ENCODE measurements at places on chromosomes 2 and 18.

DNA sequence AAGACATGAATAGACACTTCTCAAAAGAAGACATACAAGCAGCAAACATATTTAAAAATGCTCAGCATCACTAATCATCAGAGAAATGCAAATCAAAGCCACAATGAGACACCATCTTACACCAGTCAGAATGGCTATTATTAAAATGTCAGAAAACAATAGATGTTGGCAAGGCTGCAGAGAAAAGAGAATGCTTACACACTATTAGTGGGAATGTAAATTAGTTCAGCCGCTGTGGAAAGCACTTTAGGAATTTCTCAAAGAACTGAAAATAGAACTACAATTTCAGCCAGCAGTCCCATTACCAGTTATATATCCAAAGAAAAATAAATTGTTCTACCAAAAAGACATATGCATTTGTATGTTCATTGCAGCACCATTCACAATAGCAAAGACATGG lies 61.7 kb downstream of the STRADB start:
- DNase-seq = no peak

DNA sequence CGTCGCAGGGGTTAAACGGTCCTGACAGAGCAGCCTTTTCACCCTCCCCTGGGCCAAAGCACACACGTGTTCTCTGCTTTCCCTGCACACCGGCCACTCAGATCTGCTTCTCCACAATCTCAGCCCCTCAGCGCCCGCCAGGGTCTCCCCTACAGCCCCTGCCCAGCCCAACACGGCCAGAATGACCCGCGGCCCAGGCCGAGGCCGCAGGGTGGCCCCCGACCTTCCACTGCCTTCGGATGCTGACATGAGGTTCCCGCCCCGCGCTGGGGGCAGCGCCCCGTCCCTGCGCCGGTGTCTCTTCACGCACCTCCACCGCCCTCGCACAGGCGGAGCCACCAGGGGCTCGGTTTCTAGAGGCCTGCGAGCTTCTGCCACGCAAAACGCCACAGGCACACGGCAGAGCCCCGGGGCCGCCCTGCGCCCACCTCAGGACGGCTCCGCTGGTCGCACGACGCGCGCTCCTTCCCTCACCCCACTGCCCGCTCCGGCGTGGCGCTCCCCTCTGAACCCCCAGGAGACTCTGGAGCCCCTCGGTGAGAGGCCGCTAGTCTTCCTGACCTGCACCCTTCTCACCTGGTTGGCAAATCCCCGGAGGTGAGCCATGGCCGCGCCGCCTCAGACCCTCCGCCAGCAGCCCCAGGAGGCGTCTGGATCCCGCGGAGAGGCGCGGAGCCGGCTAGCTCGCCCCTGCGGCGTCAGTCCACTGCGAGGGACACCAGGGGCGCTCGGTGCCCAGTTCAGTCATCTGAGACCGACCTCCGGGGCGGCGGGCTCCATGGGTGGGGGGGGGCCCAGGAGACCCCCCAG lies 749 bp downstream of the STK25 start:
- peak; percentile 16 for DNase-seq

DNA sequence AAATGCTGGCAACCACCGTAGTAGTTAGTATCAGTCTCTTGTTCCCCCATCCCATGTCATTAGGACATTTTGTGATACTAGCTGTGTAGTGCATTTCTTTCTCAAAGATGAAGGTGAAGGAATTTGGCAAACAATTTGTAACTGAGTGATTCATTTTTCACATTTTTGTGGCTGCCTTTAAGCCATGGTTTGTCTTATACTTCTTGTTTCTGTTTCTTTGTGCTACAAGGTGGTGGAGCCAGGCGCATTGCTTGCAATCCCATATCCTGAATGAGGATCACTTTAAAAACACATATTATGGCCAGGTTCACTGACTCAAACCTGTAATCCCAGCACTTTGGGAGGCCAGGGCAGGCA lies 40.6 kb downstream of the GPD2 start:
- no peak for DNase-seq

DNA sequence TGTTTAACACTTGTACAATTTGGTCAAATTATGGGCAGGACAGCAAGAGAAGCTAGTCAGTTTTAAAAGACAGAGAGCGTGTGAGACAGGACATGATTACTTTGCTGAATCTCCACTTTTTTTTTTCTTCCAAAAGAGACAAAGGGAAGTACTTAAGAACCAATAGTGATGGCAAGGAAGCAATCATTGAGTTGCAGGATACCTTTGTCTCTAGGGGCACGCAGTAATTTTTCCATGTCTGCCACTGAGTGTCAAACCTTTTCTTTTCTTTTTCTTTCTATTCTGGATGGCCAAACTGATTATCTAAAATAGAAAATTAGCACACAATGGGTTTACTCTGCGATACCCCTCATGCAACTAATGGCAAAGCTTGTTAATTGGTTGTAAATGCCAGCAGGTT lies 533.0 kb downstream of the PLCL1 start:
- no peak for DNase-seq

DNA sequence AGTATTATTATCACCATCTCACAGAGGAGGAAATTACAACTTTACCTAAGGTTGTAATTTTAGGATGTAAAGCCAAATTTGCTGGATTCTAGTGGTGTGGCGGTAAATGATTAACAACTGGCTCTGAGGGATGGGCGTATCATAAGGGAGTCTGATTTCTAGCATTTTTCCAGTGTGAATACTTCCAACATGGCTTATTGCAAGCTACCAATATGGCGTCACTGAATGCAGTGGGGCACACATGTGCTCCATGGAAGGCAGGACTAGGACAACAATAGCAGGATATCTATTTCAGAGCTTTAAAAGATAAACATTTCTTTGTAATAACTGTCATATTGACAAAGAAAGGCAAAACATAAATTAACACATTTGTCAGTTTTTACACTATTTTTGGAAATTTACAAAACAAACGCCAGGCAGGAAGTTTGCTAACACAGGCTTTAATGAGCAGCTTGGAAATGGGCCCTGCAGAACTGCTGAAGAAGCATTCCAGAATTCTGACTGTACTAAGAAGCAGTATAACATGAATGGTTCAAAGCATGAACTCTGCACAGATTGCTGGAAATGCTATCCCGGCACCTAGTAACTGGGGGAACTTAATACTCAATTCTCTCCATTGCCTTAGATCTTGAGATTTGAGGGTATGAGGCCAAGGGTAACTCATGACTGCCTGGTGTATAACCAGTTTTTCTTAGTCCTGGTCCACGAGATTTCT lies 439.3 kb upstream of the MAP2 start:
- DNase-seq = no peak

DNA sequence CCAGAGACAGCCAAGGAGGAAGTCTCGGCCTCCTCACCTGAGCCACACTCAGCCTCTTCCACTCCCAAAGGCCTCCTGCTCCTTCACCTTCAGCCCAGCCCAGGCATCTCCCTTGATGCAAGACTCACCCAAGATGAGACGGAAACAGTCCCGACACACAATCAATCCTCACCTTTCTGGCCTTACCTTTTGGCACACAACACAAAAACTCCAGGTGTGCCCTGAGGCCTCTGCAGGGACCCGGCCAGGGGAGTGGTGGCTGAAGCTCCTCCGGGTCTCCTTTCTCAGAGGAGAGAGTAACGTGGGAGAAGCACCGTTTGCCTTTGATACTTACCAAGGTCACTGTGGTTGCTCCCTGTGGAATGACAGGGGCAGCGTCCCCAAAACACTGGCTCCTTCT lies 23.8 kb upstream of the EFHD1 start:
- no peak for DNase-seq

DNA sequence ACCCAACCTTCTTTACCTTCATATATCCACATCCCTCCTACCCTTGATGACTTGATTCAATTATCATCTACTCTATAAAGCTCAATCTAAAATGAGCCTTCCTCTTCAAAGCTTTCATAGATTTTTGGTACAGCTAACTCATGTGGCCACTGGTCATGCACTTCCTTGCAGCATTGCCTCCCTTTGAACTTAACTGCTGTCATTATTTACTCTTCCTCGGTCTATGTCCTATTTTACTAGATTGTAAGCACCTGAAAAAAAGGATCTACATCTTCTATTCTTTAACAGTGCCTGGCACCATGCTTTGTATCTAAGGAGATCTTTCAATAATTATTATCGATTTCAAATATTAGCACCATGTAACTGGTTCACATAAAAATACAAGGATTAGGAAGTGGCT lies 30.6 kb downstream of the MDH1 start:
- DNase-seq = no peak

DNA sequence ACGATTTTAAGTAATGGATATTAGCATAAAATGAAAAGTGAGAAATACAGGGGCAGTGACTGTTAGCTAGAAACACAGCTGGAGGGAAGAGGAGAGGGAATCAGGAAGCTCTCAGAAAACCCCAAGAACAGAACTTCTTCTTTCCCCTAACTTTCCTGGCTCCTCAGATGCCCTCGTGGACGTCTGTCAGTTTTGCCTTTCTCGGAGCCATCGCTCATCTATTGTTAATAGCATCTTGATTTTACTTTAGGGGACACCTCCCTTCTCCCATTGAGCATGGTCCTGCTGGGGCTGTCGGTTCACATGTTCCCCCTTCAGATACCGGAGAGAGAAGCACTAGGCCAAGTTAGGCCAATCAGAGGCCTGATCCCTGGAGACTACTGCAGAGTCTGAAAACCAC lies 2.3 kb upstream of the PLEK start:
- DNase-seq = no peak

DNA sequence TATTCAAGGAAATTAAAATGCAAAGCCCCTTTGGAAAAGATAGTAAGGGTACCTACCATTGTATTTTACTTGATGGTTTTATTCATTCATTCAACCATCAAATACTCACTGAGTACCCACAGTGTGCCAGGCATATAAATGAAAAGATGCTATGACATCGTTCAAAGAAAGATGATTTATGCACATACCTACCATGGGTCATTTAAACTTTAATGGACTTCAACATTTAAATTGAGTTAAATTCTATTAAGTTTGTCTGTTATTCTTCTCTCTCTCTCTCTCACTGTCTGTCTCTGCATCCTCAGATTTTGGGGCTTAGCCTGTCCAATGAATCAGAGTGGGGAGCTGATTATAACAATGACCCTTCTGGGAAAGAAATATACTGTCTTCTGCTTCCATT lies 87.9 kb downstream of the CERS6 start:
- DNase-seq = no peak

DNA sequence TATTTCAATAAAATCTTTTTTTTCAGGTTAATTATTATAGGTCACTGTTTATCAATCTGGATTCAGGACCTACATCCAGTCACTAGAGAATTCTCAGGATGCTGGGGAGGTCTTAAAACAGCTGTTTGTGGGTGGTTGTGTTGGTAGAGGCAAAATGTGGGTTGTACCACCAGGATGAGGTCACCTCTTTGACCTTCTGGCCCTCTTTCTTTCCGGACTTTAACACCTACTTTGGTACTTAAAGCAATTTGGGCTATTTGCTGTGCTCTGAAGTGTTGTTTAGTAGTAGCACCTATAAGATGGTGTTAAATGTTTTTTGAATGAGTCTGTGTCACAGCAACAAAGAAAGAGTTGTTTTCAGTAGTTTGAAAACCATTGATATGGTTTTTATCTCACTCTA lies 14.6 kb downstream of the EML4 start:
- DNase-seq = no peak

DNA sequence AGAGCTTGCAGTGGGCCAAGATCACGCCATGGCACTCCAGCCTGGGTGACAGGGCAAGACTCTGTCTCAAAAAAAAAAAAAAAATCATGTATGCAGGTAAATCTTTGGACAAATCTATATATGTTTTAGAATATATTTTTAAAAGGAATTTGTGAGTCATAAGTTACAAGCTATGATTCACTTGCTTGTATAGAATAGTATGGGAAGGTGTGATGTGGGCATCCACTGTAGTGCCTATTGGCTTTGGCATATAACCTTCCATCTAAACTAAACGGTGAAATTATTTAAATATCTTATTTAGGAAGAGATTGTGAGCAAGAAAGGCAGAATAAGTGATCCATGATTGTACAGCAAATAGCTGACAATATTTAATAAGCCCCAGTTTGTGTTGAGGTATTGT lies 261.1 kb downstream of the GALNT13 start:
- no peak for DNase-seq

DNA sequence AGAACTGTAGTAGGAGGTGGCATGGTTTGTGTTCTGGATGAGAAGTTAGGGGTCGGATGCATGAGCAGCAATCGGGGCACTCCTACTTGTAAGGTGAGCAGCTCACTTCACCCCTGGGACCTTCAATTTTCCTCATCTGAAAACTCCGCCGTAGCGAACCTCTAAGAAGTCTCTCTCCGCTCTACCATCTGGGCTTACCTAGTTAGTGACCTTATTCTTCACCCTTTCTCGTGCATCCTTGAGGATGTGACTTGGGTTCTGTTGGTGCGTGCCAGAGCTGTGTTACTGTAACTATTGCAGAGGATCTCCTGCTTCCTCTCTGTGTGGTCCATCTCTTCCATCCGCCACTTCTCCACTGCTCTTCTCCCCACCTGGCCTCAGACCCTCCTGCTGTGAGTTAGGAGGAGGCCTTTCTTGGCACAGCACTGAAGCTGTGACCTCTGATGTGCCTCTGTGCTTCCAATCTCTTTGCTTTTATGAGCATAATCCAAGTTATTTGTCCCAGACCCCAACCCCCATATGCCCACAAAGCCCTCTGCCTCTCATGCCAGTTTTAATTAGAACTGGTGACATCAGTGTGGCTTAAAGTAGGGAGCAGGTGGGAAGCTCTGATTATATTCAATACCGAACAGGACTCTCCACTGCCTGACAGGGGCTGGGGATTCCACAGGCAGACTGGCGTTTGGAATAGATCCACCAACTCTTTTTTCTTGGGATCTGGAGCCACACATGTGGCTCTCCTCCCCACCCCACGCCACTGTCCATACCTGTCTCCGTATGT lies 178.4 kb downstream of the BCL2 start:
- DNase-seq = no peak

DNA sequence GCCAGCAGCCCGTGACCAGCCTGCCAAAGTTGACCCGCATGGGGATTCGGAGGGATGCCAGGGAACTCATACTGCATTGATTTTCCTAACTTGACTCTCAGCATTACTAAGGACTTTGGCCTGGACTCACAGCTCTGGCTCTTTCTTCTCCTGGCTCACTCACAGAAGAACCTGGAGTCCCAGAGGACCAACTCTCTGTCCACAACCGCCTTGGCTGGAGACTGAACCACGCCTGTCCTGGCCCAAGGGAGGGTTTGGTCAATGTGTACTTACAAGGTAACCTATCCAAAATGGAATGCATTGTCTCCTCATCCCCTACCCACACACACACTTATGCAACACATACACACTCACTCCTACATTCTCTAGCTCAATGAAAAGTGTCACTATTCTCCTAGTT lies 135.6 kb upstream of the KLHL29 start:
- no peak for DNase-seq

GRCh38 chr2:147441182-147441581 lies 403.6 kb upstream of the ACVR2A start:
- DNase-seq = no peak

GRCh38 chr2:121768143-121768755 lies 12.8 kb downstream of the TSN start:
- DNase-seq = no peak

DNA sequence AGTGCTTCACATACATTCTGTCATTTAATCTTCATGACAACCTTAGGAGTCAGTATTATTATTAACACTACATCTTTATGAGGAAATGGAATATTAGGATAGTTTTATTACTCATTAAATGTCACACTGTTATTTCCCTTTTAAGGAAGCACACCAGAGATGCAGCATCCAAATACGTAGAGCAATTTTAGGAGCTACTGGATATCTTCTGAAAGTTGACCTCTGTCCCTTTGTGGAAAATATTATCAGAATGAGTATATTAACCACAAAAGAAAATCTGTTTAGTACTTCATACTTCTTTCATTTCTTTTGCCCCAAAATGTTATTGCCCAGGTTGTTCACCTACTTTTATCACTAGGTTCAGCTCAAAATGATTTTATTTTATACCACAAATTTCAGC lies 72.9 kb upstream of the APCDD1 start:
- no peak for DNase-seq

GRCh38 chr2:37656512-37657423 lies 14.7 kb downstream of the CDC42EP3 start:
- DNase-seq = no peak

All from activated effector memory CD4-positive, alpha-beta T cell treated with Interleukin-2 at 50 U/mL for 16 hours (primary cell).